HEK293T (cell line): ENCODE measurements at places on chromosomes 3 and 15.

DNA sequence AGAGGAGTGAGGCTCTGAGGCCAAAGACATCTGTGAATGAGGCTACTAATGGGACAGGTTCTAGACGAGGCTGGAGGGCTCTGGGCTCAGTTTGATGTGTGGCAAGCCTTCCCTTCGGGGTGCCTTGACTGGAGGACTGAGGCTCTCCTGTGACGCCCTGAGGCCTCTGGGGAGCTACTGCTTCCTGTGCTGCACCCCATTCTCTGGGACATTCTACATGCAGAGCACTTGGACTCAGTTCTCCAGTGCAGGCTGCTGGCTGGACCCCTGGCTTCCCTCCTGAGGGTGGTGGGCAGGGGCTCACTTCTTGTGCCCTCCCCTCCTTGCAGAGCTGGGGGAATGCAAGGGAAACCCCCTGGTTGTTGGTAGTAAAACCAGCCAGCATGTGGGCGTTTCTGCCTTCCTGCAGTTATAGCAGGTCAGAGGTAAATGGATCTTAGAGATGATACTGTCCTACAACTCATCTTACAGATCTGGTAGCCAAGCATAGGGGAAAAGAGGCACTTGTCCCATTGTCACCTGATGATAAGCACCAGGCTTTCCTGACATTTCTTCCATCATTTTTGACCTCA lies 133.3 kb downstream of the CHDH start:
- DNase-seq, result no peak

- no peak for DNase-seq
These were observed 68.9 kb downstream of the SMAD3 start for GRCh38 chr15:67134067-67134838.

GRCh38 chr3:177735431-177735830 lies 538.1 kb upstream of the TBL1XR1 start:
- DNase-seq, result no peak

DNA sequence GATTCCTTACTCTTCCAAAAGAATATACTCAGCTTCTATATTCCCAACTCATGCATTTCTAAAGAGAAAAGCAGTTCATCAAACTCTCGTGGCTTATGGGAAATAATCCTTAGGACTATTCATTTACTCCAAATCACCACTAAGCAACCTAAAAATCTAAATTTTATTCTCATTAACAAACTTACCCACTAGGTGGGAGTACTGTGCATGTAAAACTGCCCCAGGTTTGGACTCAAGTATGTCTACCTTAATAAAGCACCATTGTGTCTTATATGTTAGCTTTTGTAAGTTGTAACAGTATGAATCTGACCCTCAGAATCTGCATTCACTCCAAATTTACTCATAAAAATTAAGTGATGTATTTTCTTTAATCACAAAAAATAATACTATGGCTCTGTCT lies 25.3 kb downstream of the RAD18 start:
- peak; percentile 6 for DNase-seq

DNA sequence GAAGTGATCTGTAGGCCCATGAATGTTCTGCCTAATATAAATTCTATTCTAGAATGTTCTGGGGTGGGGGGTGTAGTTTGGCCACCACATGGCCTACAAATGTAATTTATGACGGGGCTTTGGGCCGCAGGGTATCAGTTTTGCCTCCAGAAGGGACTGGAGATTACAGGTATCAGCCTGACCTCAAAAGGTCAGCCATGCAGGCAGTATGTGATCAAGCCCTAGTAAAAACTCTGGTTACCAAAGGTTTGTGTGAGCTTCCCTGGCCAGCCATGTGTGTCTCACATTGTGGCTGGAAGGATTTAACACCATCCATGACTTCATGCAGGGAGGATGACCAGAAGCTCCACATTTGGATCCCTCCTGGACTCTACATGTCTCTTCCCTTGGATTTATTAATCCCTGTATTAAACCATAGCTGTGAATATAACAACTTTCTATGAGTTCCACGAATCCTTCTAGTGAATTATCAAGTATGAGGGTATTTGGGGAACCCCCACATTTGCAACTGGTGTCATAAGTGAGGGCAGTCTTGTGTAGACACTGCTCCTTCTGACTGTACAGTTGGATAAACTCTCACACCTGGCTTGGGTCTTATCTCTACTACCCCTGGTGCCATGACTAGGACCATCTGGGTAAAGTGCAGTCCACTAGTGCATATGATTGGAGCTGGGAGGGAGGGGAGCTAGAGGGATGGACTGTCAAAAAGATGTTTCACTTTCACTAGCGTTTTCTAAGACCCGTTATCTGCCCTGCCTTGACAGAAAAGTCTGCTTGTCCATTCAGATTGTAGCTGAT lies 50.0 kb upstream of the RFX7 start:
- no peak for DNase-seq
